SK-MEL-5 (cell line): ENCODE measurements at places on chromosomes 5 and 9. TPM values are rescaled to one million over a fixed set of nuclear protein-coding genes. Genes with fewer than 3 reads are reported as not detected.
A peak's percentile ranks its signal among the peaks of the same experiment; 100 is the strongest.

- DNase-seq: no peak
Observed at GRCh38 chr5:151107738-151108520, 27.1 kb upstream of the TNIP1 start.

DNA sequence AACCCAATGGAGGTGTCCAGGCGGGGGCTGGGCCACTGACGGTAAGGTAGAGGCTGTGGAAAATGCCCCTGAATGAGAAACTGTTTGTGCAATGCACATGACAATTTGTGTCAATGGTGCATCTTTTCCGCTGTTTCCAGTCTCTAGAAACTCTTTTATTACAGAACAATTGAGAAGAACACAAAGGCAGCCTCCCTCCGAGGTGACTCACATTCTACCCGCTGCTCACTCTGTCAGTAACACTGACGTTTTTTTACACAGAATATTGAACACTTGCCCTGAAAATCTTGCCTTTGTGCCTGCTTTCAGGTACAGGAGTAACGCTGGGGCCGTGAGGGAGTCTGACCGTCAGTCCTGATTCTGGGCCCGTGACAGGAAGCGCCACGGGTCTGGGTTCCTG is 11.7 kb upstream of the TENT4A start:
- DNase-seq: no peak

DNA sequence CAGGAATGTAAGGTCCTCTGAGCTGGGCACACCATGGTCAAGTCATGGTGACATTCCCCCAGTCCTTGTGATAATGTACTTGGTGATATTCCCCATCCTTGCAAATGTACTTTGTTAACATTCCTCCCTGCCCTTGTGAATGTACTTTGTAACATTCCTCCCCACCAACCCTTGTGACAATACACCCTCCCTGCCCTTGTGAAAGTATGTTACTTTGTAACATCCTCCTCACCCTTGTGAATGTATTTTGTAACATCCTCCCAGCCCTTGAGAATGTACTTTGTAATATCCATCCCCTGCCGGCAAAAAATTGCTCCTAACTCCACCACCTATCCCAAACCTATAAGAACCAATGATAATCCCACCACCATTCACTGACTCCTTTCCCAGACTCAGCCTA is 53.3 kb downstream of the RAPGEF6 start:
- no peak for DNase-seq

DNA sequence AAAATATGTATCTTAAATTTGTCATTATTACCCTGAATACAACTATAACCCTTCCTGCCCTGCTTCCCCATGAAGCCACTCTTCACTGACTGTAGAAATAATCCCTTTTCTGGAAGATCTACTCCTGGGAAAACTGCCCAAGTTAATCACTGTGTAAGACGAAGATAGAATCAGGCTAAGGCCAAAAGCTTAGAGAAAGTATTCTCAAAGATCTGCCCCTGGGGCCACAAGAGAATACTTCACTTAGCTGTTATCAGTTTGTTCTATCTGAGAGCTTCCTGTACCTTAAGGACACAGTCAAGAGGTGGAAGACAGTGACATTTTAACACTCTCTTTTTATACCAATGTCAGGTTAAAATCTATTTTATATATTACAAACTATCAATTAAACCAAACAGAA is 33.8 kb downstream of the RNF145 start:
- peak; percentile 62 for DNase-seq

DNA sequence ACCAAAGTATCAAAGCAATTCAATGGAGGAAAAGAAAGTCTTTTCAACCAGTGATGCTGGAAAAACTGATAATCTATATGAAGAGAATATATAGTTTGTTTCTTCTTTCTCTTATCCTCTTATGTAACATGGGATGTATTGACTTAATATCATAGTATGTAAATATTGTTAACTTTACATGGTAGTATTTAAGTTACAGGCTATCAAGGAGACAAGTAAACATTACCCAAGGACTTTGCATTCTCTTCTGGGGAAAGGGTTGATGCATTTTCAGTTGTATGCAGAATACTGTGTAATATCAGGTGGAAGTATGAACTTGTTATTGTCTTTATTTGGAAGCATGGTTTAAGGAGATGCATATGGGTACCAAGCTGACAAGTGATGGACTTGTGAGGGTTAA is 9.1 kb upstream of the ARHGEF37 start:
- DNase-seq: no peak

- no peak for DNase-seq
Observed at GRCh38 chr5:176817369-176817840, 7.0 kb downstream of the UNC5A start.

DNA sequence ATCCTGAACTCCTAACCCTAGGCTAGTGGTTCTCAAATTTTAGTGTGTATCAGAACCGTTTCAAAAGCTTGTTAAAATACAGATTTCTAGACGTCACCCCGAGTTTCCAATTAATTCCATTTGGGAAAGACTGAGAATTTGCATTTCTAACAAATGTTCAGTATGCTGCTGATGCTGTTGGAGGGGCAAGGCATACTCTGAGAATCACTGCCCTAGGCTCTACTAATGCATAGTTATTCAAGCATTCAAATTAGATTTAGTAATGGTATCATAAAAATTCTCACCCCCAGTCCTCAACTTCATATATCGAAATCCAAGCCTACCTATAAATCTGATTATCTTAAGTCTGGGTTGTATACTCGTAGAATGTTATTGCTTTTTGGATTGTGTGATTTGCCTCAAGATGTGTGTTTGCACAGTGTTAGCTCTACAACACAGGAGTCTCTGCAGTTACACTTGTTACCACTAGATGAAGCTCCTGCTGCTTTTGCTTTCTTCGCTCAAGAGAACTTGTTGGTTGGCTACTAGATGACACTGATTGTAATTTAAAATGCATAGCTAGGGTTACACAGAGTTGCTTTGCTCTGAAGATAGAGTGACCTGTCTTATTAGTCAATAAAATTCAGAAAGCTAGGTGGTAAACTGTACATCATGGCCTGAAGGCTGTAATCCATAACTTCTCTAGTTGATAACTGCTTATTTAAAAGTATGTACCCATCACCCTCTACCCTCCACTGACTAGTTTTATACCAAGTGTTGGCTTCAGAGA is 7.5 kb upstream of the ERAP2 start:
- DNase-seq: peak; percentile 82

GRCh38 chr5:89301321-89302025 is 418.5 kb upstream of the MEF2C start:
- no peak for DNase-seq

DNA sequence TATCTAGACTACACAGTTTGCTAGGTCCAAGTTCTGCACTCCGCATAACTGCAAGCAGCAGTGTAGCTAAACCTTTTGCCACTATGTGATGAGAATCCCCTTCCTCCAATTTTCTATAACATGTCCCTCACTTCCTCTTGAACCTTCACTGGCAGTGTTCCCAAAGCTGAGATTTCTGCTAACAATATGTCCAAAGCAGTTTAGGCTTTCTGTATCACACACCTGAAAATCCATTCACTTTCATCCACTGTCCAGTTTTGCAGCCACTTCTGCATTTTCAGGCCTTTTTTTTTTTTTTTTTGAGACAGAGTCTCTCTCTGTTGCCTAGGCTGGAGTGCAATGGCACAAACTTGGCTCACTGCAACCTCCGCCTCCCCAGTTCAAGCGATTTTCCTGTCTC is 111.1 kb downstream of the GADD45G start:
- no peak for DNase-seq

- DNase-seq: no peak
Observed at GRCh38 chr5:168156170-168156569, 135.3 kb upstream of the WWC1 start.

The ADRB2 gene
- total RNA-seq: 0.21 and 0.48 TPM in 2 replicates

The CCNO gene
- 0.19 and 0.24 TPM in 2 replicates for total RNA-seq

The ZNF300 gene
- total RNA-seq: 4.4 and 5.1 TPM in 2 replicates

The SMU1 gene
- total RNA-seq: 24.3 and 27.7 TPM in 2 replicates

The GFI1B gene
- 0.05 and 0.74 TPM in 2 replicates for total RNA-seq

The OGN gene
- total RNA-seq: not detected in 2 replicates

The UBE2B gene
- total RNA-seq: 42.8 and 50.2 TPM in 2 replicates
